ENCODE measurements at places on chromosomes 12 and 14. TPM values are rescaled to one million over a fixed set of nuclear protein-coding genes. Genes with fewer than 3 reads are reported as not detected.

The KIF5A gene
- not detected for polyA plus RNA-seq

The FOXG1 gene
- not detected for polyA plus RNA-seq

DNA sequence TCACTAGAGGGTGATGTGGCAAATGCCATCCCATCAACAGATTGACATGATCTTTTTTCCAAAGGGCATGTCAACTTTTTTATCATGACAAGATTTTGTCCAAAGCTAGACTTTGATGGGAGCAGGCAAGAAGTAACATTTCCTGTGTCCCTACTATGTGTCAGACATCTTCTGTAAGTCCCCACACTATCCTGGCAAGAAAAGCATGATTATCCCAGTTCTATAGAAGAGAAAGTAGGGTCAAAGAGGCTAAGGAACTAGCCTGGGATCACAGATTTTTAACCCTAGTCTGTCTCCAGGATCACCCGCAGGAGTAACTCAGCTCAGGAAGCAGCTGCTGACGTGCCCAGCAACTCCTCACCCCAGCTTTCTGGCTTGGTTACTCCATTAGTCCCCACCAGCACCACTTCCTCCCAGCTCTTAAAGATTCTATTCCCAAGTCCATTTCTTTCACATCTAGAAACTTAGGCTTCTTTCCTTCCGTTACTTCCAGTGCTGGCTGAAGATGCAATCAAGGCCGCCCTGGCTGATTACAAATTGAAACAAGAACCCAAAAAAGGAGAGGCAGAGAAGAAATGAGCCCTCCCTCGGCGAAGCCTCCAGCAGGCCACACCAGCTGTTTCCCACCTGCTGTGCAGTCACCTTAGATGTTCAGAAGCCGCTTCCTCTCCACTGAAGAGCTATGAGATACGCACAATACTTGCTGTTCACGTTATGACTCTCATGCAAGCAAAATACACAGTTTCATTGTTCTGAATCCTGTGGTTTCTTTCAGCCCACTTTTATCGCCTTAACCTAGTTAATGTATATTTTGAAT lies 6.2 kb downstream of the ISCU start:
- DNase-seq = no peak

- DNase-seq = no peak
Measured at GRCh38 chr12:108635997-108636808, 2.5 kb upstream of the SELPLG start.
